ENCODE measurements at places on chromosomes 2 and 18.

DNA sequence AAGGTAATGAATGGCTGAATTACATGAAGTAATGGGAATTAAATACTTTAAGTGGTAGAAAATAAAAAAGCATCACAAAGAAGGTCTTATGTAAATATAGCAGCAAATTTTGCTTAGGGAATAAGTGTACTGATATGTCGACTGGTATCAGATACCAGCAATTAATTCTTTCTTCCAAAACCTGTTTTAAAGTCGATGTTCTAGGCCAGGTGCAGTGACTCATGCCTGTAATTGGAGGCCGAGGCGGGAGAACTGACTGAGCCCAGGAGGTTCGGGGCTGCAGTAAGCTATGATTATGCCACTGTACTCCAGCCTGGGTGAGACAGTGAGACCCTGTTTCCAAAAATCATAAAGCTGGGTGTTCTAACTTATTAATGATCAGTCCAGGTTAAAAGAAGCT is 30.3 kb downstream of the SP3 start:
- H3K4me1 ChIP-seq, result peaks cover 40% of the 10 kb centered on the region
- no peak overlapping the region for H3K27ac ChIP-seq
- no peak for DNase-seq
- H3K36me3 ChIP-seq, result peaks cover 45% of the 10 kb centered on the region
- H3K4me3 ChIP-seq, result no peak overlapping the region

DNA sequence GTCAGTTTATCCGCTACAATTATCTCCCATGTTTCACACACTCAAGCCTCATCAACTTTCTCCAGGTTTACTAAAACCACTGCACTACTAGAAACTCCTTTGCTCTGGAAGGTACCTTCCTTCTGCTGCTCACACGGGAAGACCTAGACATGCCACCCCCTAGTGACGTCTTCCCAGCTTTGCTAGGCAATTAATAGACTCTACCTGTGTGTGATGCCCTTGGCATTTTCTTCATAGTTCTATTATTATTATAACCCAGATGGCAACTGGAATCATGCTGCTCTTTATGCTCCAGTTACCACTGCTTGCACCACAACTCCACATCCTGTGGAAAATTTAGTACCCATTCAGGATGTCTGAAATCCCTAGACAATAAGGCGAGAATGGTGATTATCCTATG is 42.4 kb downstream of the CACNB4 start:
- H3K4me1 ChIP-seq, result peaks cover 2% of the 10 kb centered on the region
- H3K27me3 ChIP-seq, result no peaks in the 10 kb centered on the region
- H3K36me3 ChIP-seq, result no peaks in the 10 kb centered on the region
- H3K4me3 ChIP-seq, result no peak overlapping the region

DNA sequence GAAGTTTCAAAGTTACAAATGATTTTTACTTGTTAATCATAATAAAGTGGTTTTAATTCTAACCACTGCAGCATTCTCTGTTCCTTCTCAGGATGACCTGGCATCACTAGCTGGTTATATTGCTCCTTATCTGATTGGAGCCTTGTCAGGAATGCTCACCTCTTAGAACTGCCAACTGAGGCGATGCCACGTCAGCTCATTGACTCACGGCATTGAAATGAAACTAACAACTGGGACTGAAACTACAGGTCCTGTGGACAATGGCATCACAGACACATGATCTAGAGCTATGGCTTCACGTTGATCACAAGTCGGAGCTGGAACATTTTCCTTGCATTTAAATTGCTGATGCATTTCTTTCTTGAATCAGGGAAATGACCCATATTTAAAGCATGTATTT is 54.9 kb upstream of the MAP2 start:
- no peak for DNase-seq
- H3K4me3 ChIP-seq, result no peak overlapping the region
- no peaks in the 10 kb centered on the region for H3K27me3 ChIP-seq
- H3K4me1 ChIP-seq, result no peaks in the 10 kb centered on the region
- no peak overlapping the region for H3K27ac ChIP-seq

DNA sequence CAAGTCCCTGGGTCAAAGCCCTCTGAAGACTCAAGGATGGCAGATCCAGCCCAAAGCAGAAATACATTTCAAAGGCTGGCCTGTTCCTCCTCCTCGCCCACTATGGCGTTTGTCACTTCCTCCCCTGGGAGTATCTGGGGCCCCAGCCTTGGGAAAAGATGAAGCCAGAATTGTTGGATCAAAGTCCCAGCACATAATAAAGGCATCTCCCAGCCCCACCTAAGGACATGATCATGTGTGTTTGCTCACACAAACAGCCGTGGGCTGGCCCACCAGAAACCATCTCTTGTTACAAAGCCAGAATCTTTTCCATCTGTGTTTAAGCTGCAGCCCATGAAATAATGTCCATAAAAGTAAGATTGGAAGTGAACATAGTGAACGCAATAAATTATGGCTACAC is 50.1 kb upstream of the HAAO start:
- H3K27ac ChIP-seq, result no peak overlapping the region
- no peak for DNase-seq
- H3K4me1 ChIP-seq, result no peaks in the 10 kb centered on the region
- no peak overlapping the region for H3K4me3 ChIP-seq

- H3K36me3 ChIP-seq, result no peaks in the 10 kb centered on the region
- no peaks in the 10 kb centered on the region for H3K27me3 ChIP-seq
- no peak for DNase-seq
- no peak overlapping the region for H3K27ac ChIP-seq
Observed at GRCh38 chr2:112010751-112011150, 44.3 kb upstream of the TMEM87B start.

GRCh38 chr18:25815659-25816058 is 274.8 kb downstream of the SS18 start:
- H3K36me3 ChIP-seq, result no peaks in the 10 kb centered on the region
- peaks cover 1% of the 10 kb centered on the region for H3K27me3 ChIP-seq
- H3K27ac ChIP-seq, result no peak overlapping the region
- no peak overlapping the region for H3K4me3 ChIP-seq
- DNase-seq, result no peak
- H3K4me1 ChIP-seq, result peaks cover 7% of the 10 kb centered on the region
